NCI-H187 (cell line): ENCODE measurements at places on chromosomes 3 and 15.

- DNase-seq: no peak
Measured at GRCh38 chr15:57949374-57949943, 116.1 kb downstream of the ALDH1A2 start.

DNA sequence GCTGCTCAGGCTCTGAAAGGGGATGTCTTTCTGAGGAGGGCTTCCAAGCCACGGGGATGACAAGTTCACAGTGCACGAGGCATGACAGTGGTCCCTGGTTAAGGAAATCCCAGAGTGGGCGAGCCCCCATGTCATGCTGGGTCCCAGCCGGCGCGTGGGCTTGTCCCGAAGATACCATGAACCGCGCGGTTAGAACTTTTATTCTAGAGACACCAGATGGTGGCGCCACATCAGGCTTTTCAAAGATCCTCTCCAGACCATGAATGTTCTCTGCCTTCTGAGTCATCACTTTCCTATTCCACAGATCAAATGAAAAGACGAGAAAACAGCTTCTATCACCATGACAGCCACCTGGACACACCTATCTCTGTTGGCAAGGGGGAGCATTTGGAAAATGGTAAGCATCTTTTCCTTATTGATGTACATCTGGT is 227.8 kb upstream of the LYSMD4 start:
- DNase-seq: no peak

GRCh38 chr3:18386274-18386890 is 38.8 kb downstream of the SATB1 start:
- DNase-seq: no peak

DNA sequence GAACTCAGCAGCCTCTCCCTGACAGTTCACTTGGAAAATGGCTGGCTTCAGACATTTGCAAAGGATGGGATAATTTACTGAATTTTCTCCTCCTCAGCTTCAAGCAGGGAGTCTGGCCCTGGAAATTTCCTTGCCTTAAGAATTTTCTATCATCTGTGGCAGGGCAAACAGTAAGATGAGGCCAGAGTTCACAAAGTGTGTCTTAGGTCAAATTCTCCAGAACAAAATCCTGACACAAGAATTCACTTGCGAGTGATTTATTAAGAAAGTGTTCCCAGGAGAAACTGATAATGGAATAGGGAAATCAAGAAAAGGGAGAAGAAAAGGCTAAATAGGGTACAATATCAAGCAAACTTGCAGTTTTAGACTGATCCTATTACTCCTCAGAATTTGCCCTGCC is 55.3 kb downstream of the SNTN start:
- DNase-seq: no peak

- DNase-seq: no peak
Measured at GRCh38 chr15:23787346-23788105, 100.4 kb upstream of the NDN start.

- DNase-seq: no peak
Measured at GRCh38 chr15:41286665-41287333, 45.6 kb downstream of the OIP5 start.

DNA sequence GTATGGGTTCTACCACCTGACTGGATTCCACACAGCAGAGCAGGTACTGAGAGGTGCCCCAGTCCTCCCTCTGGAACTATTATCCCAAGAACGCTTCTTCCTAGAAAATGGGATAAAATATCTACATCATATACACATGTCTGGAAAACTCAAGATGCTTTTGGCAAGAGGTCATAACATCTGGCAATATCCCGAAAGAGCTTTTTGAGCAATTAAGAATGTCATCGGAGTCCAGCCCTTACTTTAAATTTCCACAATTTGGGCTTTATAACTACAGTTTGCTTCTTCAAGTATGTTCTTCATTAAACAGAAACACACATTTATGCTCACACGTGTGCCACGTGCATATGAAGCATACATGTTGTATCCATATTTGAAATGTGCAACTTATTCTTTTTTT is 365.9 kb upstream of the THBS1 start:
- DNase-seq: no peak

DNA sequence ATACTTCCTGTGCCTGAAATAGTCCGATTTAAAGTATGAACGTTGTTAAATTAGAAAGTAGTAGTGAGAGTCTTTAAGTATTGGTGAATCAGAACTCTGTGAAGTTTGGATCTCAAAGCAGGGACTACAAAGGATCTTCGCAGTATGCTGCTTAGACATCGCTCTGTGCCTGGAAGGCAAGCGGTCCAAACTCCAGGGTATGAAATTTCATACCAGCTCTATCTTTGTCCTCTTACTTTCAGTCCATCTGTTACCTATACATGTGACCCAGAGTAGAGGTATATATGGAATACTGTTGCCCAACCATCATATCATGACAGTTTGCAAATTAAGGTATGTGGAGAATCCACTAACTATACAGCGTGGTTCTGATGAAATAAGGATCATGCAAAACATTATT is 34.5 kb downstream of the VPS8 start:
- DNase-seq: no peak
